ENCODE measurements at places on chromosomes 11 and 22.
A peak's percentile ranks its signal among the peaks of the same experiment; 100 is the strongest.

- DNase-seq = no peak
These were observed 2.2 kb downstream of the SLC37A4 start for GRCh38 chr11:119028346-119029068.

GRCh38 chr11:112735470-112735869, 225.8 kb upstream of the NCAM1 start:
- no peak for DNase-seq

- no peak for DNase-seq
These were observed 23.0 kb downstream of the LMO2 start for GRCh38 chr11:33868647-33869461.

GRCh38 chr11:128931066-128931465, 11.6 kb downstream of the TP53AIP1 start:
- no peak for DNase-seq

DNA sequence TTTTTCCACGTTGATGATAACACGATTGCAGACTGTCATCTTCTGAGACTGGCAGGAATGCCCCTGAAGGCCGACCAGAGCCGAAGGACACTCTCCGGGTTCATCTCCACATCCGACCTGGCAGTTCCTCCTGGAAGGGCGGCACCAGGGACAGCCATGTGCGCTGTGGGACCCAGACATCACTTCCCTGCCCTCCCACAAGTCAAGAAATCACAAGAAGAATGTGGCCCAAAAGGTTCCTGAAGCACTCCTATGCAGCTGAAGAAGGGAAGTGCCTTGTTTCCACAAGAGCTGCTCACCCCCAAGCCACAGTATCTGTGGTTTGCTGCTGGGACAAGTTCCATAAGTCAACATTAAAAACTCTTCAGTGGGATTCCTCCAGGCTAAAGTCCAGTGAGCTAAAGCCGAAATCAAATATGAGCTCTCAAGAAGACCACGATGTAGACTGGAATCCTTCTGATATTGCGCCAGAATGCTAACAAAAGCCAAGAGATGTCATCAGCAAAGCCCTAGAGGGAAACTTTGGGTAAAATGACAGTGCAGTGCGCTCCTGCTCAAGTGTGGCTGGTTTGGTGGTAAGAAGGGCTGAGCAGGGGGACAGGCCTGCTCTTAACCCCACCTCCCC, 21.2 kb downstream of the PACSIN2 start:
- DNase-seq = no peak

GRCh38 chr11:78331711-78332110, 85.9 kb downstream of the GAB2 start:
- DNase-seq = no peak

- DNase-seq = no peak
These were observed 678.1 kb upstream of the KIRREL3 start for GRCh38 chr11:127678631-127679030.

- no peak for DNase-seq
These were observed 21.3 kb upstream of the KDM4E start for GRCh38 chr11:95003716-95004115.

- DNase-seq = no peak
These were observed 25.5 kb downstream of the UBASH3B start for GRCh38 chr11:122681070-122681469.

DNA sequence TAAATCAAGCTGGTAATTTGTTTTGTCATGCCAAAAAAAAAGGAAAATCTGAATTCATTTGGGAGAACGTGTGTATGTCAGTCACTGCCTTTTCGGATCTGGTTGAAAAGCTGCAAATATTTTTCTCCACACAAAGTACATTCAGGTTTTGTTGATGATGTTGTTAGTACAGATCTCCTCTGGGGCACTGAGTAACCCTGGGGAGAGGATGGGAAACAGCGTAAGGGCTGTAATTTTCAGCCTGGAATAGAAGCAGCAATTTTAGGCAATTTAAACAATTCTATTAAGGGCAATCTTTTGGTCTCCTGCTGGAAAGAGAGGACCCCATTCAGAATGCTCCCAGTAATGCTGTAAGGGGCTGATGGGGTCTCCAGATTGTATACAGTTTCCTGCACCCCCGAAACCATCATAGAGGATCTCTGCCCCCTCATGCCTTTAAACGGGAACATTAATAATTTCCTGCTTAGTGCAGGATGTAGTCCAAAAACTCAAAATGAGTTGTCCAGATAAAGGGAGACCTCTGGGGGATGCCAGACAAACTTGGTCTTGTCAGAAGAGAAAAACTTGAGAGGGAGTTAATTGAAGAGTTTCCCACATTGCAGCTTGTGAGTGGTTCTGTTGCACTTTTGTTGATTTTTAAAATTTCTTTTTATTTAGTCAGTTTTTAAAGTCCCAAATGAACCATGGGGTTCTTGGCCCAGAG, 132.3 kb downstream of the COMMD9 start:
- no peak for DNase-seq

- DNase-seq = no peak
These were observed 2.4 kb downstream of the CSDC2 start for GRCh38 chr22:41563051-41563711.

DNA sequence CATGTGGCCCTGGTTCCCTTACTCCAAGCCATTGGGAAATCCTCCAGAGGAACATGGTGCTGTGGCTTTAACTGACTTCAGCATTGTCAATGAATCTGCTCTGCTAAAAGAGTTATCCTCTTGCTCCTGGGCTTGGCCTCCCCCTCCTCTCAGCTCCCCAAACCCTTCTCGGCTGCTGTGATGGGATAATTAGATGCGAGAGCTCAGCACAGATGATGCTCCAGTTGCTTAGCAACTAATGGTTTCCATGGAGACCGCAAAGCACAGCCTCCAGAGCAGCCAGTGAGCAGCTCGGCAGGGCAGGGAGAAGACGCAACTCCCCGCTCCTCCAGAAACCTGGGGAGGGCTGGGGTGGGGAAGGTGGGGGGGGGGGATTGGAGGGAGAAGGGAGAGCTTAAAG, 2.8 kb upstream of the UPK2 start:
- DNase-seq = no peak

GRCh38 chr22:39546889-39547586, 14.5 kb upstream of the RPS19BP1 start:
- no peak for DNase-seq

DNA sequence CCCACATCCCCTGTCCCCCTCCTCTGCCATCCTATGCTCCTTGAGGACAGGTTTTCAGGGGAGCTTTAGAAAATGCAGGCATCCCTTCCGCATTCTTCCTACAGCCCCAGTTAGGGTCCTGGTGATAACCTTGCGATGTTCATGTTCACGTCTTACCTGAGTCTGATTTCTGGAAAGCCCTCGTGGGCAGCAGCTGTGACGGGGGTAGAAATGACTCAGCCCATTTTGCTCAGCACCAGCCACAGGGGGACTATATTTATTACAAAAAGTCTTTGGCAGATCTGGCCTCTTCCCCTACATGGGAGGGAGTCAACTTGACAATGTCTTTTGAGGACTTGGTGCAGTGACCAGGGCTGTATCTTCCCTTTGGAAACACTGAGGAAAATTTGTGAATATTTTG, 12.3 kb downstream of the PKNOX2 start:
- DNase-seq = no peak

- DNase-seq = peak; percentile 60
These were observed 8.2 kb upstream of the TBC1D22A start for GRCh38 chr22:46754110-46754799.

DNA sequence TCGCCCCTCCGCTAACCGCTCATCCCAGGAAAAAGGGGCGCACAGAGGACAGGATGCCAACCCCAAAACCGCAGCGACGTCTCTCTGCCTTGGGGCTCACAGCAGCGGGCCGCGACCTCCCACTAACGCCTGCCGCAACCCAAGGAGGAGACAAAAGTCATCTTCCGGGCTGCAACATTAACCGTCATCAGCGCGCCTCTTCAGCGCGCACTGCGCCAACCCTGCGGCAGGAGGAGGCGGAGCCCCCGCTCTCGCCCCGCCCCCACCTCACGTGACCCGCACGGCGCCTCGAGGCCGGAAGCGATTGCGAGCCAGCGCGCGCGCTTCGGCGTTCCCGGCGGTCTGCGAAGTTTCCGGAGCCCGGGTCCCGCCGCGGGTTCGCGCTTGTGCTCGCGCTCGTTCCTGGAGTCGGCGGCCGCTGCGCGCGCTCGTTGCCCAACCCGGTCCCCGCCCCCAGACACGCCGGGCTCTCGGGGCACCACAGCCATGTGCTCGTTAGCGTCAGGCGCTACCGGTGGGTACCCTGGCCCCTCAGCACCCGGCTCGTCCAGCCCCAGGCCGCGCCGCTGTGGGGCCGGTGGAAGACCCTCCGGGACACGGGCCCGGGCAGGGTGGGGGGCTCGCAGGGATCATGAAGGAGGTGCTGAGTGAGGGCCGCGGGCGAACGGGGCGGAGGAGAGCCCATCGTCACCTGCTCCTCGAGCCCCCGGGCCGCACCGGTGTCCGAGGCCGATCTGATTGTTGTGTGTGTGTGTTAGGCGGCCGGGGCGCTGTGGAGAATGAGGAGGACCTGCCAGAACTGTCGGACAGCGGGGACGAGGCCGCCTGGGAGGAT, at the start of gene PRMT3:
Gene PRMT3, plus strand, starts transcription at position 456 of the 835 bp plus-strand sequence. Its CDS starts 31 bp downstream, at position 487.
- peak; percentile 88 for DNase-seq

DNA sequence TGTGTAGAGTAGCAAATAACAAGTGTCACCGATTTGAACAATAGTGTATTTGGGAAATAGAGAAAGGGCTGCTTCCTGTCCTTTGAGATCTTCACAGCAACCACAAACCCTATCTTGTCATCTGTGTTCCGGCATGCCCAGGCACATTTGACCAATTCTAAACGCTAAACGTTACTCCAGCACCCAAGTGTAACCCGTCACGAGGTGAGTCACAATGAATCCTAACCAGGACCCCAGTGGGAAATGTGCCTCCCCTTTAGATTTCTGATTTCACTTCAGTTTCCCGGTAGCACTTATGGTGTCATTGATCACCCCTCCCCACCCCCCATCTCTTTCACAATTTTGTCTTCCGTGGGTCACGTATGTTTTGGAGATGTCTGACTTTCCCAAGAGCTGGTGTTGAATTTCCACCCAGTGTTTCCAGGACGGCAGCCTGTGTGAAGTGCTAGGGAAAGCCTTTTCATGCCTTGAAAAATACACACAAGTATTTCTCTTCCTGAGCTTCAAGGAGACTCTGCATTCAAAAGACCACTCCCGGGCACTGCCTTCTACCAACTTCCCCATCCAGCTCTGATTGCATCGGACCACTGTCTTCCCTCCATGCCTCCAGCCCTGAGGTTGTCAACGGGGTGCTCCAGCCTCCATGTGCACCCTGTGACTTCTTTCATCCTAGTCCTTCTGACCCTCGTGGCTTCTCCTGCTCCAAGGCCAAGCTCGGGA, 10.5 kb upstream of the C11orf24 start:
- peak; percentile 57 for DNase-seq

GRCh38 chr11:77596626-77597025, 6.9 kb downstream of the AQP11 start:
- no peak for DNase-seq

DNA sequence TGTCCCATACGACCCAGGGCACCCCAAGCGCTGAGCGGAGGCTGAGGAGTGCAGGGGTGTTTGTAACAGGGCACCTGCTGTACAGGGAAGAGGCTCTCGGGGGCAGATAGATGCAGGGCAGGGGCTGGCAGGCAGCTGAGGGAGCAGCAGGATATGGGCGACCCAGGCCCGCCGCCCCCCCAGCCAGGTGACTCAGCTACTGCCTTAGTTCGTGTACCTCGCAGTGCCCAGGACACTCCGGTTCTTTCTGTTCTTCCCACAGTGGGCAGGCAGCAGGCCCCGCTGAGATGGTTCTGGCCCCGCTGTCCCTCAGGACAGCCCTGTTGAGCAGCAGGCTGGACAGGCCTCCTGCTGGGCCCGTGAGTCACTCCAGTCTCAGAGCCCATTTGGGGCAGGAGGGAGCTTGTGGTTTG, 16.2 kb downstream of the PHLDA2 start:
- no peak for DNase-seq

DNA sequence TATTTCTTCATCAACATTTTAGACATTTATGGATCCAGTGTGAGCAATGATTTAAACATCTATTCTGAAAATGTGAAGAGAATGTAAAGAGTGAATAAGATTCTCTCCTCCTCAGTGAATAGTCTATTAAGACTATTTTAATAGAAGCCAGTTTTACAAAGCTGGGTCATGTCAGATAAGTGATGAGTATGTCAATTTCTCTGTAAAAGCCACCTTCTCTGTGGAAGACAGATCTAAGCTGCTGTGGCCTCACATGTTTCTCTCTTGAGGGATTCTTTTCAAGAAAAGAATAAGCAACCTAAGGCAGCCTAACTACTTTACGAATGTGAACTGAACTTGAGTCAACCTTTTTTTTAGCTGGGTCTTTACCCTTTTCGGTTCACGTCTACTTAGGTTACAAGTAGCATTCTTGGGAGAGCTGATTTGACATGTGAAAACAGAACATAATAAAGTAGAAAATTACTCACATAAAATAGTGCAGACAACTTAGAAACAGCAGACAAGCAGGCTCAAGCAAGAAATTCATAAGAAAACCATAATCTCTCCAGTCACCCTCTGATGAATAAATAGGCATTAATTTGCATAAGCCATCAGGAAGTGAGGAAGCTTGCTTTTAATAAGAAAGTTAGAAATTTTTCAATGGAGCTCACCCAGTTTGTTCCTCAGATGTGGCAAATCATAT, 9.9 kb downstream of the CTSC start:
- no peak for DNase-seq

GRCh38 chr11:82724026-82724425, 9.6 kb downstream of the FAM181B start:
- no peak for DNase-seq

- DNase-seq = peak; percentile 61
These were observed 15.2 kb upstream of the FCHSD2 start for GRCh38 chr11:73157101-73158010.

- no peak for DNase-seq
These were observed 9.1 kb downstream of the P2RY6 start for GRCh38 chr11:73281201-73281741.

GRCh38 chr11:133078591-133079404, 453.5 kb downstream of the OPCML start:
- peak; percentile 16 for DNase-seq

DNA sequence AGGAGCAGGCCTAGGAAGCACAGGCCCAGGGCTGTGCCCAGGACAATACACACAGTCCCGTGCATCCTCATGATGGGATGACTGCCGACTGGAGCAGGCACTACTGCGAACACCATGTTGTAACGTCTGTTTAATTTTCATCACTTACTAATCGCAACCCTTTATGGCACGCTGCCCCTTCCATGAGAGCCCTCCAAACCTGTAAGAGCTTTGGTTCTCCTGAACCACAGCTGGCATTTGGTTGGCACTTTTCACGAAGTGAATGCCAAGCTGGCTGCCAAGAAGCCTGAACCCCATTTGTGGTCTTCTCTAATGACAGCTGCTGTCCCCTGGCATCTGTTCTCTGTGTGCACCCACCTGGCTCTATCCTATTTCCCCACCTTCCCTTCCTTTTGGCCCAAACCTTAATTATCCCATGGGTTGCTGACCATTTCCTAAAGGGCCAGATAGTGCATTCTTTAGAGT, 36.5 kb downstream of the APOL1 start:
- DNase-seq = no peak

DNA sequence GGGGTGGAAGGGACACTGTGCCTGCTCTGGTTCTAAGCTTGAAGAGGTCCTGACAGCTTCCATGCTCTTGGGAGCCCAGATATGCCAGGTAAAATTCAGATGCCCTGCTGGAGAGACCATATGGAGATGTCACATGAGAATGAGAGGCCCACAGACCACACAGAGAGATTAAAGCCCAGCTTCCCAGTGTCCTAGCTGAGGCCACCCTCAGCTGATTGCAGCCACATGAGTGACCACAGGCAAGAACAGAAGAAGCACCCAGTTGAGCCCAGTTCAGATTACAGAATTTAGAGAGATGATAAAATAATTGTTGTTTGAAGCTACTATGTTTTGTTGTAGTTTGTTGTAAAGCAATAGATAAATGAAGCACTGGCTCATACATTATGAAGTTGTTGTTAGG, 14.4 kb upstream of the PVALB start:
- no peak for DNase-seq

GRCh38 chr11:80838153-80838552, 1397.3 kb upstream of the TENM4 start:
- no peak for DNase-seq
